ENCODE measurements at places on chromosomes 6 and 20.

- DNase-seq, result no peak
These were observed 778 bp downstream of the PKIG start for GRCh38 chr20:44583157-44583556.

DNA sequence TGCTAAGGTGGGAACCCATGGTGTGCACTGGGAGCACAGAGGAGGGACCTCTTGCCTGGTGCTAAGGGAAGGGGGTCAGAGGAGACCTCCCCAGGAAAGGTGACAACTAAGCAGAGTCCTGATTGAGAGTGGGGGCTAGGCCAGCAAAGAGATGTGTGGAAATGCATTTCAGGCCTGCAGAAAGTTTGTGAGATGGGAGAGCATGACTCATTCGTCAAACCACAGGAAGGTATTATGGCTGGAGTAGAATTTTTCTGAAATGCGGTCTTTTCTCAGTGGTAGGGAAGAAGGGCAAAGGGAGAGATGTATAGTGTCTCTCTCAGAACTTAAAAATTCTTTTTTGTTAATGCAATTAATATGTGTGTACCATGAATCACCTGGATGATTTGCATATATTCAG is 23.6 kb upstream of the EDN1 start:
- no peak for DNase-seq

- no peak for DNase-seq
These were observed 143.0 kb downstream of the DOK5 start for GRCh38 chr20:54618412-54618811.

- DNase-seq, result no peak
These were observed 44.0 kb downstream of the RANBP9 start for GRCh38 chr6:13667655-13668054.

GRCh38 chr6:132380358-132381029 is 20.8 kb downstream of the MOXD1 start:
- DNase-seq, result no peak

DNA sequence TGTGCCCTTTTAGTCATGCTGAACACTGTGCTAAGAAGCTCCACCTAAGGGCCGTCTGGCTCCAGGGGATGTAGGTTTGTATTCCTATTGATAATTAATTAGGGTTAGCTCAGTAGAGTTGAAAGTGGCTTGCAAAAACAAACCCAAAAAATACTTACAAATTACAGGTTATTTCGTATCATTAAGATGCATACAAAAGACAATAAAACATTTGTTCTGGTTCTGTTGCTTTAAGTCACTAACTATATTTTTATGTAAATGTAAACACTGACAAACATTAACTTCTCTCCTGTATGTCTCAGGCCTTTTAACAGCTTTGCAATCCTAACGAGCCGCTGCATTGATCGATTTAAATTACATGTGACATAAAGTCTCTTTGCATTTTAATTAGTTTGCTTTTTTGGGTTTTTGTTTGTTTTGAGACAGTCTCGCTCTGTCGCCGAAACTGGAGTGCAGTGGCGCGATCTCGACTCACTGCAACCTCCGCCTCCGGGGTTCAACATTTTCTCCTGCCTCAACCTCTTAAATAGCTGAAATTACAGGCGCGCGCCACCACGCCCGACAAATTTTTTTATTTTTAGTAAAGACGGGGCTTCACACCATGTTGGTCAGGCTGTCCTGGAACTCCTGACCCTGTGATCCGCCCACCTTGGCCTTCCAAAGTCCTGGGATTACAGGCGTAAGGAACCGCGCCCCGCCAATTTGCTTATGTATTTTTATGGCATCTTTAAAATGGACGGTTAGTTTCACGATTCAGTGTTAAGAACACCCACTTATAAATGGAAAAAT is 110.9 kb downstream of the HFE start:
- no peak for DNase-seq

- DNase-seq, result no peak
These were observed 9.6 kb downstream of the SCUBE3 start for GRCh38 chr6:35223396-35223795.

GRCh38 chr20:49700411-49701185 is 13.1 kb downstream of the B4GALT5 start:
- DNase-seq, result no peak

DNA sequence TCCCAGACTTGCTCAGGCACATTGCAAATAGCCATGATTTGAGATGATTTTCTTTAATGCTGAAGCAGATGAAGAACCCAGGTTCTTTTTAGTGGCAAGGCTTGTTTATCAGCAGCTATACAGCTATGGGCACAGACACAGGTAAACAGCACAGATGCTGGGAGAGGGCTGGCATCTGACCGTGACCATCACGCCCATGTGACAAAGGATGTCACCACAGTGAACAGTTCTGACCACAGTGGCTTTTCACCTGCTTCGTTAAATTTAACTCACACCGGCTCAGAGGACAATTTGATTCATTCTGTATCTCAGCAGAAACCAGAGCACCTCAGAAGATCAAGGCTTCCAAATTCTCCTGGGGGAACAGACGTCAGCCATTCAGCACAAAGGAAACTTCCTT is 142.6 kb downstream of the CDH26 start:
- DNase-seq, result no peak

GRCh38 chr20:54874718-54875117 is 399.3 kb downstream of the DOK5 start:
- no peak for DNase-seq

DNA sequence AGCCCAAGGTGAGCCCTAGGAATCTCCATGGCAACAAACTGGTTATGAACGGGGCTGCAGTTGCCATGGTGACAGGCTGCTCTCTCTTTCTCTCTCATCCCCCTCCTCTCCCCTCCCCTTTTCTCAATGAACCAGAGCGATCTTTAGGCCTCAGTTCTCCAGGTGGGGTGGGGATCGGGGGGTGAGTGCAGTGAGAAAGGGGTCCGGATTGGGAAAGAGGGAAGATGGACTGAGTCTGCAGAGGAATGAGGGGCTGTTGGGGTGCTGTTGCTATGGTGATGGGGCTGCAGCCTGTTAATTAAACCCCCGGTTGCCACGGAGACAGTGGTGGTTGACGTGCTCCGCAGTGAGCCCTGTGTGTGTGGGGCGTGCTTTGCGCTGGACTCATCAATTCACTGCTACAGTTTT is 3.6 kb upstream of the SLC12A5 start:
- no peak for DNase-seq

GRCh38 chr6:167005350-167006159 is 6.4 kb downstream of the CEP43 start:
- no peak for DNase-seq

DNA sequence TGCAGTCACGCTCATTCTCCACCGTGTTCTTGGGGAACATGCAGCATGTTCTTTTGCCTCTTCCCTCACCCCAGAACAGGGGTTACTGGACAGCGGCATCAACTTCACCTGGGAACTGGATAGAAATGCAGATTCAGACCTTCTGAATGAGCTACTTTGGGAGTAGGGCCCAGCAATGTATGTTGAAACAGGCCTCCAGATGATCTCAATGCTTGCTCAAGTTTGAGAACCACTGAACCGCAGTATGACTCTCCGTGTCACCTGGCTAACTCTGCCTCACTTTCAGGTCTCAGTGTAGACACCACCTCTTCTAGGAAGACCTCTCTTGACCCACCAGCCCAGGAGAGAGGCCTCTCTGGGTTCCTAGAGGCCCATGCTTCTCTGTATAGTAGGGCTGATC is 4.9 kb downstream of the TRIB3 start:
- DNase-seq, result no peak

- DNase-seq, result no peak
These were observed 76.7 kb downstream of the PLEKHG1 start for GRCh38 chr6:150676344-150676743.

DNA sequence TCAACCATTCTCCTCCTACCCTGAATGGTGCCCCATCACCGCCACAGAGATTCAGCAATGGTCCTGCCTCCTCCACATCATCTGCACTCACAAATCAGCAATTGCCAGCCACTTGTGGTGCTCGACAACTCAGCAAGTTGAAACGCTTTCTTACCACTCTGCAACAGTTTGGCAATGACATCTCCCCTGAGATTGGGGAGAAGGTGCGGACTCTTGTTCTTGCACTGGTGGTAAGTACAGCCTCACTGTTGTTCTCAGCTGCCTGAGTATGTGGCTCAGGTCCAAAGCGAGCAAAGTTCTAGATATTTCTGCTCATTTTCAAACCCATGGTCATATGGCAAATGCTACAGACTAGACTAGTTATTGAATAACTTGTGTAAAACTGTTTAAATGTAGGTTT is 51.0 kb upstream of the C20orf144 start:
- no peak for DNase-seq

- no peak for DNase-seq
These were observed 143.5 kb downstream of the ZFP64 start for GRCh38 chr20:52047811-52048764.

DNA sequence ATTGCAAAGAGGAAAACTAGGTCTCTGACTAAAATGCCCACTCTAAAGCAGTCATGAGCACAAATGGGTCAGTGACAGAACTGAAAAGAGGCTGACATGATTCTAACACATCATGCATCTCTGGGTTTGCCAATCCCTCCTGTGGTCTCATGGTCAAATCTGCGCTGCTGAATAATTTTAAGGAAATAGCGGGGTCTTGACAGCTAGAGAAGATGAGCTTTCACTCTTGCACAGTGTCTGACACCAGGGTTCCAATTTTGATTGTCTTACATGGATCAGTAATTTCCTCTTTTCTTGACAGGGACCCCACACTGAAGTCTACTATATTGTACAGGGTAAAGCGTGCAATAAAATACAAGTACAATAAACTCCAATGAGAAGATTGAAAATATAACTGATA is 236.8 kb upstream of the CNR1 start:
- no peak for DNase-seq

- no peak for DNase-seq
These were observed 109.3 kb upstream of the DST start for GRCh38 chr6:56752009-56752408.

DNA sequence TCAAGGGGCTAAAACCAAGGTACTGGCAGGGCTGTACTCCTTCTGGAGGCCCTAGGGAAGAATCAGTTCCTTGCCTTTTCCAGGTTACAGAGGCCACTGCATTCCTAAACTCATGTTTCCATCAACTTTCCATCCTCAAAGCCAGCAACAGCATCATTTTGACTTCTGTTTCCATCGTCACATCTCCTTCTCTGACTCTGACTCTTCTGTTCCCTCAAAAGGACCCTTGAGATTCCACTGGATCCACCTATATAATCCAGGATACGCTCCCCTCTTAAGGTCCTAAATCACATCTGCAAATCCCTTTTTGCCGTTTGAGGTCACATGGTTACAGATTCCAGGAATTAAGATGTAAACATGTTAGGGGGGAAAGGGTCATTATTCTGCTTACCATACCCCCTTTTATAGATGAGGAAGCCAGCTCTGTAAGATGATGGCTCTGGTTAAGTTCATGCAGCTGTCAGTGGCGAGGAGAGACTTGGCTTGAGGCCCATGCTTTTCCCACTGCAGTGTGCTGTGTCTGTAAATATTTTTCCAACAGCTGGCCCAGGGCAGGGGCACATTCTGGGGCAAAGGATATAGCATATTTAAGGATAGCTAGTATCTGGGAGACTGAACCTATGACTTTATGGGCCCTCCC is 114.6 kb downstream of the TNFRSF21 start:
- no peak for DNase-seq

GRCh38 chr6:43983632-43984031 is 143.6 kb downstream of the MRPL14 start:
- no peak for DNase-seq

DNA sequence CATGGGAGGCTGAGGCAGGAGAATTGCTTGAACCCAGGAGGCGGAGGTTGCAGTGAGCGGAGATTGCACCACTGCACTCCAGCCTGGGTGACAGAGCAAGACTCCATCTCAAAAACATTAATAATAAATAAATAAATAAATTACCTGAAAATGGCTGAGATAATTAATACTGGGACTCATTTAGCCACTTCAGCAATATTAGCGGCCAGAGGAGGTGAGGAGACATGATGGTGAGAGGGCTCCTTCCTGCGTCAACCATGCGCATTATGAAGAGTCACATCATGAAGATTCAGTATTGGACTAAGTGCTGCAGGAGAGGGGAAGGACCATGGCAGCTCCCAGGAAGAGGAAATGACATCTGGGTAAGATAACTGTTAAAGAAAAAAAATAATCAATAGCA is 2.9 kb upstream of the PYGB start:
- no peak for DNase-seq
